ENCODE measurements at places on chromosomes 5 and 9.

DNA sequence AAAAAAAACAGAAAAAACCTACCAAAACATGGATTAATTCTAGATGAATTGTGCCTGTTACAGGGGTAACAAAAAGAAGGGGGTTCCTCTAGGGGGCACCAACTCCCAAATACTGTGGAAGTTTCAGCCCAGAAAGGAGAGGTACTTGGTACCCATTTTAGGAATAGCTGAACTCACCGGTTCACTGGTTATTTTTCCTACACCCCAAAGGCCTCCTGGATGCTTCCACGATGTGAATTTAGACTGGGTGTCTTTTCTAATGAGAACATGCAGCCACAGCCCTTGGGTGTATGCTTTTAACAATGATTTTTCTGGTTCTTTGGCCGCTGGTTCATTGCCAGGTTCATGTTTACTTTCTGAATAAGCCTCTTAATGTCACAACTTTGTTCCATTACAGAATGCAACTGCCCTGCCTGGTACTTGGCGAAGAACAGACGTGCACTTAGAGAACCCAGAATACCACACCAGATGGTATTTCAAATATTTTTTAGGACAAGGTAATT is 46.7 kb downstream of the GARNL3 start:
- no peak for DNase-seq

DNA sequence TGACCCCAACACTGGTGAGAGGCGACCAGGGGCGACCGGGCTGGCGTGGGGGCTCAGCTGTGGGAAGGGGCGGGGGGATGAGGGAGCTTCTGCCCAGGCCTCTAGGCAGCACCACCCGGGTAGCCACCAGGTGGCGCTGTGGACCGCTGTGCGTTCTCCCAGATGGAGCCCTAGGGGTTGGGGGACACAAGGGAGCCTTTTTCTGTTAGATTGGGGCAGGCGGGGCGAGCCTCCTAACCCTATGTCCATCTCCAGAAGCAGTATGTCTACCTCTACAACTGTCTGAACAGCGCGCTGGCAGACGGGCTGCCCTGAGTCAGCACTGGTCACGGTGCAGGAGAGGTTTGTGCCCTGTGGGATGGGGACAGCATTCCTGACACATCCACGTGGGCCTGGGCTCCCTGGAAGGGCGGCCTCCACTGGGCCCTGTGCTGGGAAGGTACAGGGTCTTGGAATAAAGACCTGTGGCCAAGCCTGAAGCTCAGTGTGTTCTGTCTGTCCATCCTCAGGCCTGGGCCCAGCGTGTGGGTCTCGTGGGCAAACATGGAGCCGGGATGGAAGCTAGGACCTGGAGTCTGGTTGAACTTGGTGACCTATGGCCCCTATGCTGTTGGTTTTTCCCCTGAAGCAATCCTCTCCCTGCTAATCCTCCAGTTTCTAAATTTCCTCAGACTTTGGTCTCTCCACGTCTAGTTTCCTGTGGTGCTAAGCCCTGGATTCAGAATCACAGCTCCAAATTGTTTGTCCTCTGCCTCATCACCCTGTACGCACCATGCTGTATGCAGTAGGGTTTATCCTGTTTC is 23.1 kb upstream of the SPTLC1 start:
- DNase-seq, result peak; percentile 65

GRCh38 chr5:131974016-131974415 is 28.6 kb upstream of the MEIKIN start:
- DNase-seq, result no peak

GRCh38 chr5:16799796-16800195 is 136.3 kb downstream of the MYO10 start:
- DNase-seq, result no peak

- no peak for DNase-seq
Measured at GRCh38 chr5:78653681-78654366, 5.3 kb upstream of the LHFPL2 start.

GRCh38 chr9:123387686-123388085 is 31.7 kb downstream of the CRB2 start:
- DNase-seq, result no peak

DNA sequence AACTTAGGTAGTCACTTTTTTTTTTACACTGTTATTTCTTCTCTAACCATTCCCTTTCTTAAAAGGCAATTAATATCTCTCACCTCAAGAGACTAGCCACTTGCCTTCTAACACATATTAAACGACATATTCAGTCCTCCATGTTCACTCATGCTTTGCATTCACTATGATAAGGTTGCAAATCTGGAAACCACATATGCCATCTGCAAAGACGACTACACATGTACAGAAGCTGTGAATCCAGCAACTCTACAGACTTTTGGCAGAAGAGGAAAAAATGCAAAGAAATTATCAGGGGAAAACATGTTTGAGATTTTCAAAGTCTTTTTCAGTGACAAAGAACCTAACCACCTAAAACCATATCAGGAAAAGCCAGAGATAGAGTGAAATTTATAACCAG is 112.1 kb downstream of the EPB41L4A start:
- DNase-seq, result no peak

DNA sequence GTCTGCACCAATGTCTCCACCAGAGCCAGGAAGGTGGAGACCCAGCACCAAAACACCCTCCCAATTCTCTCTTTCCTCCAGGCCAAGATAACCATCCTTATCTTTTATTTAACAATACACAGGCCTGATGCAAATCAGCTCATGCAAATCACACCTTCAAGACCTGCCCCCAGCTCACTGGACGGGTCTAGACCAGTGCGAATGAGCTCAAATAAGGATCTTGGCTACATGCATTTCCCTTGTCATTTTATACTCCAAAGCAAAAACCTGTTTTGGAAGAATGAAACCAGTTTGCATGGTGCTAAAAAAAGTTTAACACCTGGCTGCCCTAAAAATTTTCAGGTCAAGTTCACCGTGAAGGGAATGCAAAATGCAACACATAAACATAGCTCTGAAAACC is 31.9 kb upstream of the DAPK1 start:
- DNase-seq, result no peak

DNA sequence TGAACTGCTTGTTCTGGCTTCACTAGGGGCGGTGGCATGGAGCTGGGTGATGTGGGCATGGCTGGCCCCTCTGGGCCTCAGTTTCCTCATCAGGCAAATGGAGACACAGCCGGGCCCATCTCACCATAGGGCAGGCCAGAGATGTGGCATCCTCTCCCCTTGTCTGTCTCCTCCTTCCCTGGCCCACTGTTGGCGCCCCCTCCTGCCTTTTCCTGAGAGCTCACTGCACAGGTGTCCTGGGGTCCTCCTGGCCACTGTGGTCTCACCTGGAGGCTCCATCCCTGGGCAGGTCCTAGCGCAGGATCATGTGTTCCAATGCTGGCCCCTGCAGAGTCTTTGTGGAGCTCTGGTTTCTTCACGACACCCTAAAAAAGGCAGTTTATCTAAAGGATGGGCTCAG is 53.5 kb downstream of the NEK6 start:
- no peak for DNase-seq

- DNase-seq, result no peak
Measured at GRCh38 chr9:2228641-2229040, 213.5 kb downstream of the SMARCA2 start.

DNA sequence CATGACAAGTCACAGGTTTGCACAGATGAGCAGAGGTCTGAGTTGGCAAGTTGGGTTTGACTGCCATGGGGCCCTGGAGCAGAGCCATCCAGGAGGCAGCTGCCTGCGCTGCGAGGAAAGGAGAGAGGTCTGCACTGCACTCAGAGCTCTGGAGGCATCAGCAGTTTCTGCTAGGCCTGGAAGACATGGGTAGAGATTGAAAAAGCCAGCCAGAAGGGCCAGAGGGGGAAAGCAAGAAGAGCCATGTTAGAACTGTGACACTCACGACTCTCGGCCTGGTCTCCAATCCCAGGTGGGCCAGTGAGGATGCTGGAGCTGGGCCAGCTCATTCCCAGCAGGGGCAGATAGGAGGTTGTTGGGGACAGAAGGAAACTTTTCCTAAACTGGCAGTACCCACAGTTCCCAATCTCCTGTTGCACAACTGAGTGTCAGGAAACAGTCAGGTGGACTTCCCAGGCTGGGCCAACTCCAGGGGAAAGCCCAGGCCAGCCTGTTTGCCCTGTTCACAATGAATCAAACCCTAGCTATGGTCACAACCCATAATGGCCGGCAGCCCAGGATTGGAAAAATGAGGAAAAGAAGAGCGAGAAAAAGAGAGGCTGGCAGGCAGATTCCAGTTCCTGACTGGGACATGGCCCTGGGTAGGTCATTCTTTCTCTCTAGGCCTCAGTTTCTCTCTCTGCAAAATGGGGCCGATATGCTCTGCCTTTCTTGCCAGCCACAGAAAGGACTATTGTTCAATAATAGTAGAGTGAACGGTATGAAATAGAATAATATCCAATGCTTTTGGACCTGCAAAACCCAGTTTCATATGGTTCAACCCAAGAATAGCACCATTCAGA is 7.8 kb upstream of the ORM1 start:
- no peak for DNase-seq

DNA sequence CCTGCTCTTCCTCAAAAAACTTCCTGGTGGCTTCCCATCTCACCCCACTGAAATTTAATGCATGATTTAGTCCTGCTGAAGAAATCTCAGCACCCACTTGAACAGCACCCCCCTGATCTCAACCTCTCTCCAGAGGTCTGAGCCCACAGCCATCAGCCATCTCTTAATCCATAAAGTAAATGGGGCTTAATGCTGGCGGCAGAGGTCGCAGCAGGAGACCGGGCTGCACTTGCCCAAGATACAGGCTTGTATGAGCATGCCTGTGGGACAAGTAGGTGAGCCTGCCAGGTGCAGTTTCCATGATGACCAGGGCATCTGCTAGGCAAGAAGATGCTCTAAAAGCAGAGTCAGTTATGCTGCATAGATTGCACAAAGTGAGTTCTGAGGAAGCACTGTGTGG is 52.4 kb upstream of the CTXN3 start:
- no peak for DNase-seq

- DNase-seq, result no peak
Measured at GRCh38 chr9:128884164-128884563, 2.2 kb downstream of the LRRC8A start.

DNA sequence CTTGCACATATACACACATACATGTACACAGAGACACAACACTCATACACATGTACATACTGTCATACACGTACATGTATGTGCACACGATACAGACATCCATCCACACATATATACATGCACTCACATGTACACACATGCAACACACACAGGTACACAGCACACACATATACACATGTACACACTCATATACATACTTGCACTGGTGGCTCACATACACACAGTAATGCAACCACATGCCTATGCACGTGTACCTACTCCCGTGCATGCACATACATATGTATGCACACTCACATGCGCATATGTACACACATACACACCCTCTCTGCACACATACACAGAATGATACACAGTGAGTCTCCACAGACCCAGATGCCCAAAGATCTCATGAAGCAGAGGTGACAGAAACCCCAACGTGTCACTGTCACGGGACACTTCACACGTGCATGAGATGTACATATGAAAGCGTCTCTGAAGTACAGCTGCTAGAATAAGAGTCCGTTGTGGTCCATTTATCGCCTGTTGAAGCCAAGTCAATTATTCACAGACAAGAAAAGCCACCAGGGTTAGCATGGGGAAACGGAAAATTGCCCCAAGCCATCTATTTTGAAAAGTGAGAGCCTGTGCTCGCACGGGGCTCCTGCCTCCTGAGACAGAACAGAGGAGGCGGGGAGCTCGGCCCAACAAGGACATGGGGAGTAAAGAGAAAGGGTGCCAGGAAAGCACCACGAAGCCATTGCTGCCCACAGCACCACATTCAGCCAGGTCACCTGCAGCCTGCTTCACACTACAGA is 24.9 kb downstream of the LPCAT1 start:
- no peak for DNase-seq

- DNase-seq, result no peak
Measured at GRCh38 chr9:96139592-96140295, 162.2 kb downstream of the HSD17B3 start.

DNA sequence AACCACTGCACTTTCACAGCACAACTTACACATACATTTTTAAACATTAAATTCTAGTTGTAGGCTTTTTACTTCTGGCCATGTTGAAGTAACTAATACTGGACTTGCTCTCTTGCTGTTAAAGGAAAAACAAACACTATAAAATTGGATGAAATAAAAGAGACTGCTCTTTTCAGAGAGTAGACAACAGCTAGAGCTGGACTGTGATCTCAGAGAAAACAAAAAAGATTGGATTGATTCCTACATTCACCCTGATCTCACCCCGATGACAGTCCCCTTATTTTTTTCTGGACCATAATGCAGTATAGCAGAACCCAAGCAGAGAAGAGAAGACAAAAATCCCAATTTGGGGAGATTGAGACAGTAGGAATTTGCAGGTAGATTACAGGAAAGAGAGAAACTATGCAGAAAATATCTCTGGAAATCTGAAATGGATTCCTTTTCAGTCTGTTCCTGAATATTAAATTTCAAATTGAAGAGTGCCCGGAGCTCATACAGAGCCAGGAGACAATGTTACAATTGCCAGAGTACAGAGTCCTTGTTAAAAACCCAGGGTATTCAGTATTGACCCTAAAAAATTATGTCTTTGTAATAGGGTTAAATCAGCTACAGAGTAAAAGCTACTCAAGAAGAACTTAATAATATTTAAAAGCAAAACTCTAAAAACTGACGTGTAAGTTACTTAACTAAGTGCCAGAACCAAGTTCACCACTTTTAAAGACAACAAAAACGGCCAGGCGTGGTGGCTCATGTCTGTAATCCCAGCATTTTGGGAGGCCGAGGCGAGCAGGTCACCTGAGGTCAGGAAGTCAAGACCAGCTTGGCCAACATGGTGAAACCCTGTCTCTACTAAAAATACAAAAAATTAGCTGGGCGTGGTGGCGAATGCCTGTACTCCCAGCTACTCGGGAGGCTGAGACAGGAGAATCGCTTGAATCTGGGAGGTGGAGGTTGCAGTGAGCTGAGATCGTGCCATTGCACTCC is 208.6 kb downstream of the MPDZ start:
- no peak for DNase-seq

DNA sequence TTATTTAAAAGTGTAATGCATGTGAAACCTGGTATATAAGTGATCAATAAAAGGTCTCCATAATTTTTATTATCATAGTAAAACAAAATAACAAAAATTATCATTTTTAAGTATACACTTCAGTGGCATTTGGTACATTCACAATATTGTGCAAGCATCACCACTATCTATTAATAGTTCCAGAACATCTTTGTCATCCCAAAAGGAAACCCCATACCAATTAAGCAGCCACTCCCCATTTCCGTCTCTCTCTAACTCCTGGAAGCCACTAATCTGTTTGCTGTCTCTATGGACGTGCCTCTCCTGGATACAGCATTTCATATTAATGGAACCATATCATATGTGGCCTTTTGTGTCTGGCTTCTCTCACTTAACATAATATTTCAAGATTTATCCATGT is 7.6 kb downstream of the OLFML2A start:
- DNase-seq, result no peak

- DNase-seq, result no peak
Measured at GRCh38 chr9:2817999-2818803, 25.7 kb downstream of the PUM3 start.
